NCI-H524 treated with DMSO at 0.1 percent for 48 hours (cell line): ENCODE measurements at places on chromosomes 3 and 15.

GRCh38 chr3:156416846-156417558 lies 137.9 kb downstream of the SSR3 start:
- peak; percentile 44 for DNase-seq

DNA sequence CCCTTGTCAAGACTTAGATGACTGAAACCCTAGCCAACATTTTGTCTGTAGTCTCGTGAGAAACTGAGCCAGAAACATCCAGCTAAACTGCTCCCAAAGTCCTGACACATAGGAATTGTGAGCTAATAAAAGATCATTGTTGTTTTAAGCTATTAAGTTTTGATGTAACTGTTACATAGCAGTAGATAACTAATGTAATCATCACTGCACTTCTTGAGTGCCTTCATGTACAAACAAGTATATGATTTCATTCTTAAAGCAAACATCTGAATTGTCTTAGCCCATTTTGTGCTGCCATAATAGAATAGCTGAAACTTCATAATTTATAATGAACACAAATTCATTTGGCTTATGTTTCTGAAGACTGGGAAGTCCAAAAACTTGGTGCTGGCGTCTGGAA lies 87.3 kb downstream of the NSUN3 start:
- DNase-seq, result no peak

DNA sequence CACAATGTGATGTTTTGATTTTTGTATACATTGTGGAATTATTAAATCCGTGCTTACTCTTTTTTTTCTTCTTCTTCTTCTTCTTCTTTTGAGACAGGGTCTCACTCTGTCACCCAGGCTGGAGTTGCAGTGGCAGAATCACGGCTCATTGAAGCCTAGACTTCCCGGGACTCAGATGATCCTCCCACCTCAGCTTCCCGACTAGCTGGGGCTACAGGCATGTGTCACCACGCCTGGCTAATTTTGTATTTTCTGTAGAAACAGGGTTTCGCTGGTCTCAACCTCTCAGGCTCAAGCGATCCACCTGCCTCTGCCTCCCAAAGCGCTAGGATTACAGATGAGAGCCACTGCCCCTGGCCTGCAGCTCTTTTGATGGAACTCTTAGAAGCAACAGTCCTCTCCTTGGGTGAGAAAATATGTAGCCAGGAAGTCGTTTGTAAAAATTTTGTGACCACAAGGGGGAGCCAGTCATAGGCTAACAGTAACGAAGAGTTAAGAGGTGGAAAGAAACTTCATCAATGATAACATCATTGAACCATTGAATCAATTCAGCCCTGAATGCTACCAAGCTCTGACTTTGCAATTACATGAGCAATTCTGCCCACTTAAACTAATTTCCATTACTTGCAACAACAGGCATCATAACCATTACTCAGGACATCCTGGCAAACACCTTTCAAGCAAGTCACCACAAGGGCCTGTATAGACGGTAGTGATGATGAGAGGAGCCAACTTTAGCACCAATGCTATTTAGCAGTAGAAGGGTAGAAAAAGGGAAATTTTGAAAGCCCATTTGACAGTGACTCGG lies 16.7 kb upstream of the CMTM7 start:
- no peak for DNase-seq

GRCh38 chr3:188944108-188944507 lies 227.7 kb upstream of the TPRG1 start:
- DNase-seq, result no peak

- no peak for DNase-seq
Measured at GRCh38 chr15:74809242-74809641, 3.4 kb upstream of the LMAN1L start.

DNA sequence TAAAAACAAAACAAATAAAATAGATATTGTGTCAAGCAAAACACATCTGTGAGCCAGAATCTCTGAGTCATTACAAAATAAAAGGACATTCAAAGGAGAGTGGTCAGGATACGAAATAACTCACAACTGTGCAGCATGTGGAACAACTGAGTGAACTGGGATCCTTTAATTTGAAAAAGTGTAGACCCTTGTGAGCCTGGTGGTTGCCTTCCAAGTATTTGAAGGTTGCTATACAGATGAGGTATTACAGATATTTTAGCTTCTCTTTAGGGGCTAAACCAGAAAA lies 26.7 kb downstream of the KCNMB2 start:
- no peak for DNase-seq

DNA sequence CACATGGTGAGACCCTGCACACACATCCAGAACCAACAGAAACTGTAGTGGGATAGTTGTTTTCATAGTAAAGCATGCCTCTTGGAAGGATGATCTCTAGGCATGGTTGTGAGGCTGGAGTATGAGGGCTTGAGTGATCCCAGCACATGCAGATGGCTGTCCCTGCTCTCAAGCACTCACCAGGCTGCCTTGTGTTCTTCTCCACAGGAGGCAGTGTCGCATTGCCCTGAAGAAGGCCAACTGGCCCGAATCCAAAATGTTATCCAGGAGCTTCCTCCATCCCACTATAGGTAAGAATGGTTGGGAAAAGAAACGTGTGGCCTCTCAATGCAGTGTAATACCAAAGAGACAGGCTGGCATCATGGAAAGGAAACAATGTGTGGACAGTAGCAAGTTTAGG lies 82.7 kb downstream of the TMEM39A start:
- no peak for DNase-seq

- DNase-seq, result no peak
Measured at GRCh38 chr3:188807006-188807405, 364.8 kb upstream of the TPRG1 start.

- no peak for DNase-seq
Measured at GRCh38 chr3:37174532-37175126, at the start of gene LRRFIP2. Gene LRRFIP2 (minus strand): TSS chr3:37174582. CDS start chr3:37148983, 25,599 bp downstream.

DNA sequence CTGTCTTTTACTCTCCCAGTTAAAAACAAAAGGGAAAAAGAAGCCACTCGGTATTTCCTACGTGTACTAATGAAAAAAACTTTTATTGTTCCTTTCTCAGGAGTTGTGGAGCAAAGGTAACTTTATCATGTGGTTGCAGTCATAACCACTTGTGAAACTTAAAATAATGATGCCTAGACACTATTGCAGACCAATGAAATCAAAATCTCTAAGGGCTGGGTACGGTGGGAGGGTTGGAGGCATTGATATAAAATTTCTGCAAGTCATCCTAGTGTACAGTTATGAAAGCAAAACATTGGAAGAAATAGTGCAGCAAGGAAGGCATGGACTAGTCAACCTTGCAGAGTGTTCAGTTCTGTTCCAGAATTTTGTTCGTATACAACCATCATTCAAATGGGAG lies 808.8 kb downstream of the TUSC7 start:
- no peak for DNase-seq

DNA sequence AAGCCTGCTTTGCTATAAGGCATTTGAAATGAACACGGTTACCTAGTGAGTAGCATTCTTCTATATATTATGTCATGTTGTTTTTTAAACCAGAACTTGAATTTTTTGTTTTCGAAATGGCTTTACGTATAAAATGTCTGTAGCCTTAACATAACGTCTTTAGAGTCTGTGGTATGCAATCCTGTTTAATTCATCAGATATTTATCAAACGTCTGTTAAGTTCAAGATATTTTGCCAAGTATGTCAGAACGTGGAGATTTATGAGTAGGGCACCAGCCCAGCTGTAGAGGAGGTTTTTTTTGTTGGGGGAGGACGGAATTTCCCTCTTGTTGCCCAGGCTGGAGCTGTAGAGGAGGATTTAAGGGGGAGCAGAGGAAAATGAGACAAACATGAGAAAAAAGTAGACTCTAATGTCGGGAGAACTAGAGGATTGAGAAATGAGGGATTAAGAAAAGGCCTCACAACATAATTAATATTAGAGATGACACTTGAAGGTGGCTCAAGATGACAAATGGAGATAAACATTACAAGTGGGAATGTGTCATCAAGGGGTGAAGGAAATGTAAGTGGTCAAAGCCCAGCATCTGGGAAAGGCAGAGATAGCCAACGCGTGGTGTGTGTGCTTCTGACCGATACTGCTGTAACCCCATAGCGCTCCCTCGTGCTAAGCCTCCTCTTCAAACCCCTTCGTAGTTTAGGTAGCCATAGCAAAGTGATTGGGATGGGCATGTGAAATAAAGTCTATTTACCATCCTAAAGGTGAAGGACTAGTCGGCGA lies 154.0 kb upstream of the GOLGA6L4 start:
- DNase-seq, result no peak
